ENCODE measurements at places on chromosomes 1 and 21.

- DNase-seq = no peak
These were observed 46.5 kb downstream of the LAMC1 start for GRCh38 chr1:183069562-183070216.

GRCh38 chr1:44780583-44781121 is 5.3 kb downstream of the RPS8 start:
- DNase-seq = no peak

- DNase-seq = no peak
These were observed 58.4 kb upstream of the EPS8L3 start for GRCh38 chr1:109821831-109822745.

- DNase-seq = peak; percentile 56
These were observed at the start of gene TOR3A for GRCh38 chr1:179081687-179082332. Gene TOR3A (plus strand): TSS chr1:179082070. CDS start chr1:179082129, 59 bp downstream.

DNA sequence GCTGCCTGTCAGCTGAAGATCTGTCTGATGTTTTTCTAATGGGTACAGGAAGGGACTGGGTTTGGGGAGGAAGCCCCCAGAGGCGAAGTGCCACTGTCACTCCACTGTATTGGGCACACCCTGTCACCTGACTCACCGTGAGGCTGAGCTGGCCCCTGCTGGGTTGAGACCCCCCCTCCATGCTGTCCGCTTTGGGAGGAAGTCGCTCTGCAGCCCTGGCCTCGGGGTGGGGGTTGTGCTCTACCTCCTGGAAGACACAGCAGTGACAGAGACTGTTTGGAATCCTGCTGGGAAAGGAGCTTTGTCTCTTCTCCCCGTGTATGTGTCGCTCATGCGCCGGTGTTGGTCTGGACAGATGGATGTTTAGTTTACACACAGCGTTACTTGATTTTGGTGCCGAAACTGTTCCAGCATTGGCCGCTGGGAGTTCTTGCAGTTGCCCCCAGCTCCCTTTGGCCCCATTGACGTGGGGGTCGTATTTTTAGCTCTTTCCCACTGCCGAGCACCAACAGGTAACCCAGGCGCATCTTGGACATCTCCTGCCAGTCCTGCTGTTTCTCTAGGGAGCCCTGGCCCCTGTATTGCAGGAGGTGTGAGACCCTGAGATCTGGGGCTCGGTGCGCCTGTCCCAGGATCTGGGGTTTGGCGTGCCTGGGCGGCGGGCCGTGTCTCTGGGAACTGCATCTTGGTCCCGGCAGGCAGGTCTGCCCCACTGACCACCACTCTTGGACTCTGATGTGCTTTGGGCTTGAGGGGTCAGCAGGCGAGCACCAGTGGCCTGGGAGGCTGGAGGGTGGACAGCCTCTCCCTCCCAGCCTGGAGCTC is 30.3 kb downstream of the SLX9 start:
- no peak for DNase-seq

- no peak for DNase-seq
These were observed 16.0 kb downstream of the COL9A2 start for GRCh38 chr1:40301066-40301465.

DNA sequence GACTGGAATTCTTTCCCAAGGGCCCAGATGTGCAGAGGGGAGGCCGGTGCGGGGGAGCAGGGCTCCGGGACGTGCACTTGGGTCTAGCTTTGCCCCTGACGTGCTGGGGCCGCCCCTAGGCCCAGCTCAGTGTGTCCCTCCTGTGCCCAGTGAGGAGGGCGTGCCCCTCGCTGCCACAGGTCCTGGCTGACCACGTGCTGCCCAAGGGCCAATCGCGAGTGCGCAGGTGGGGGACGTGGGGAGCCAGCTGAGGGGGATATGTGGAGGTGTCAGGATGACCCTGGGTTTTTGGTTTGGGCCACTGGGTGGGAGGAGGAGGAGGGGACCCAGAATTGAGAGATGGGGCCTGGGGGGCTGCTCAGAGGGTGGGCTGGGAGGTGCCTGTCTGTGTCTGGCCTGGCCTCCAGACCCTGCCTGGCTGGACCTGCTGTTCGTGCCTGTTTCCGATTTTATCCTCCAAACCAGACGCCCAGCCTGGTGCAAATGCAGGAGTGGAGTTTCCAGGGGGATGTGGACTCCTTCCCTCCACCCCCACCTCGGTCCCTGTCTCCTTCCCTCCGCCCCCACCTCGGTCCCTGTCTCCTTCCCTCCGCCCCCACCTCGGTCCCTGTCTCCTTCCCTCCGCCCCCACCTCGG is 6.1 kb upstream of the RNF223 start:
- DNase-seq = peak; percentile 1

DNA sequence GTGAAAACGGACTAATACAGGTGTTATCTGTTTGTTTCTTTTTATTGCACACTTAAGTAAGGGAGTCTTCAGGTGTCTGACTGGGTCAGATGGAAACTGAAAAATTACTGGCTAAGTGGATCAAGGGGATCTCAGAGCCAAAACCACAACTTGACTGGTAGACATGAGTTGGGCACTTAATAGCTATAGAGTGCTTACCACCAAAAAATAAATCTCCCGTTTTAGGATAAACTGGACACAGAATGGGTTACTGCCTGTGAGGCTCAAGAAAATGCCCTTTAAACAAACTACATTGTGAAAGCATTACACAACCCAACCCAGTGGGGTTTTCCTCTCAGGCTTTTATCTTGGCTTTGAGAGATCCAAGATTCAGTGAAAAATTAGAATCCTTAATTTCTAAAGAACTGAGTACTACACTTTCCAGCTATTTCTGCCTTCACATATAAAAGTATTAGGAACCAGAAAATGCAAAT is 134.0 kb upstream of the LYPLAL1 start:
- no peak for DNase-seq

DNA sequence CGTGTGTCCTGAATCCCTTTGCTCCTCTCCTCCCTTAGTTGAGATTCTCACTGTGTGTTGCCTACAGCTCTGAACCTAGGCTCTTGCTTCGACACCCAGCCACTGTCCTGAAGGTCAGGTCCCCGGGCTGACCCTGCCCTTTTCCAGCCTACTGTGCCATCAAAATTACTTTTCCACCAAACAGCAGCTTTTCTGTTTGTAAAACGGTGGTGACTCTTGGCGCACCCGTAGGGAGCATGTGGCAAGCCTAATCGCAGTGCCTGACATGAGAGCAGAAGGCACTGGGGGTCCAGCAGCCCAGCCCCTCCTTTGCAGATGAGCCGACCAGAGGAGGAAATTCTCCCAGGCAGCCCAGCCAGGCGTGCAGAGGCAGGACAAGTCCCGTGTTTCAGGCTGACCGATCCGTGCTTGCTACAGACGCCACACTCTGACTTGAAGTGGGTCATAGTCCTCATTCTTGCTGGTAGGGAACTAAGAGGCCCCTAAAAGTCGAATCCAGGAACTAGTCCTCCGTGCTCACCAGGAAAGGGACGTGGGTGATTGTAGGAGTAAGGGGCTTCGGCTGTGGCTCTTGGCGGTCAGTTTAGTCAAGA is 6.8 kb downstream of the GPR137B start:
- no peak for DNase-seq

DNA sequence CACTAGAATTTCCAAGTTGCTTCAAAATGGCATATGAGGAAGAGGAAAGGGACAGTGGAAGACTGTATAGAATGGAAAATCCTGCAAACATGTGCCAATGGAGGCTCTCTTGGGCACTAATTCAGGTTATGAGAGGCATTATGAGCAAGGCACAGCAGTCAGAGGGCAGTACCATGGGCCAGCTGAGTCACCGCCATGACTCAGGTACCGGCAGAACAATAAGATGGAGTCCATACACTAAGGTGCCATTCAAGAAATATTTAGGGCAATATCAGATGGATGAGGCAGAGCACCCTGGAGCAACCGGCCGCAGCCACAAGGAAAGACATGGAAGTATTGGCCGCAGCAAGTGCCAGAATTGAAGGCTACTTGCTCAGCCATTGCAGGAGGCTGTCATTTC is 25.6 kb upstream of the VAV3 start:
- no peak for DNase-seq

- no peak for DNase-seq
These were observed 33.8 kb upstream of the FCRL3 start for GRCh38 chr1:157734321-157734720.

- DNase-seq = no peak
These were observed 39.2 kb downstream of the MAPKAPK2 start for GRCh38 chr1:206723805-206724472.

DNA sequence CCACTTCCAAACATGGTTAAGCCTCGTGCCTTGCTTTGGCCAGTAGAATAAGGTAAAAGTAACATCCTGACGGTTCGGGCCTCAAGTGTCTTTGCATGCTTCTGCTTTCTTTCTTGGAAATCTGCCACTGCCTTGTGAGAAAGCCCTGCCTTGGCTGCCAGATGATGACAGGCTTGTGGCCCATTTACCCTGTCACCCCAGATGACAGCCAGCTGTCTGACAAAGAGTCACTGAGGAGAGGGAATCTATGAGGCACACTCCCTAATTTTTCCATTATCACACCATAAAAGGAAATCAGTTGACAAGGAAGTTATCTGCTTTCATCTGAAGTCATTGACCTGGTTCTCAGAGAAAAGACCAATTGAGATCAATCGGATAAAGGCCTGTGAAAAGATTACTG is 199.8 kb downstream of the USH2A start:
- DNase-seq = no peak

DNA sequence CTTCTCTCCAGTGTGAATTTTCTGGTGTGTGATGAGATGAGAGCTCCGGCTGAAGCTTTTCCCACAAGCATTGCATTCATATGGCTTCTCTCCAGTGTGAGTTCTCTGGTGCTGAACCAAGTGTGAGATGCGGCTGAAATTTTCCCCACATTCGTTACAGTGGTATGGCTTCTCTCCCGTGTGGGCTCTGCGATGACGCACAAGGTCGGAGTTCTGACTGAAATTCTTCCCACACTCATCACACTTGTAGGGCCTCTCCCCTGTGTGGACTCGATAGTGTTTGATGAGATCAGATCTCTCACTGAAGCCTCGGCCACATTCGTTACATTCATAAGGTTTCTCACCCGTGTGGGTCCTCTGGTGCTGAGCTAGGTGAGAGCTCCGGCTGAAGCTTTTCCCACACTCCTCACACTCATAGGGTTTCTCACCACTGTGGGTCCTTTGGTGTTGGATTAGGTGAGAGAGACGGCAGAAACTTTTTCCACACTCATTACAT is 7.4 kb downstream of the ZNF436 start:
- DNase-seq = no peak

- no peak for DNase-seq
These were observed 40.1 kb downstream of the SLC2A7 start for GRCh38 chr1:8985915-8986813.

- DNase-seq = no peak
These were observed 52.8 kb downstream of the ARID4B start for GRCh38 chr1:235275223-235275622.

DNA sequence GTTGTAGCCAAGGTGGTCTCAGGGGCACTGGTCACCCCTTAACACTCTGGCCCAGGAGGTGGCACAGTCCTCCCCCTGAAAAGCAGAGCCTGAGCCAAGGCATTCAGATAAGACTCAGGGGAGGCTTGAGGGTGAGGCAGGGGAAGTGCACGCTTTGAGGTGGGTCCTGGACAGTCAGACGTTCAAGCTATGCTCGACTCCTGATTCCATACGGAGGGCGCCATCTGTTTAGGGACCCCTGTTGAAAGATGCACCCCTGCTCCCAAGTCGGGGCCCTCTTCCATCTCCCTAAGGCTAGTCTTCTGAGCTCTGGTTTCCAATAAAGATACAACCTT is 12.9 kb upstream of the CHI3L1 start:
- DNase-seq = no peak

- DNase-seq = no peak
These were observed 16.4 kb downstream of the REG4 start for GRCh38 chr1:119794876-119795240.

GRCh38 chr21:45790427-45790826 is 146.9 kb downstream of the PCBP3 start:
- DNase-seq = no peak
